ENCODE measurements at places on chromosomes 11 and 22.

GRCh38 chr11:120978701-120979100 lies 45.2 kb upstream of the TBCEL start:
- no peak for DNase-seq

DNA sequence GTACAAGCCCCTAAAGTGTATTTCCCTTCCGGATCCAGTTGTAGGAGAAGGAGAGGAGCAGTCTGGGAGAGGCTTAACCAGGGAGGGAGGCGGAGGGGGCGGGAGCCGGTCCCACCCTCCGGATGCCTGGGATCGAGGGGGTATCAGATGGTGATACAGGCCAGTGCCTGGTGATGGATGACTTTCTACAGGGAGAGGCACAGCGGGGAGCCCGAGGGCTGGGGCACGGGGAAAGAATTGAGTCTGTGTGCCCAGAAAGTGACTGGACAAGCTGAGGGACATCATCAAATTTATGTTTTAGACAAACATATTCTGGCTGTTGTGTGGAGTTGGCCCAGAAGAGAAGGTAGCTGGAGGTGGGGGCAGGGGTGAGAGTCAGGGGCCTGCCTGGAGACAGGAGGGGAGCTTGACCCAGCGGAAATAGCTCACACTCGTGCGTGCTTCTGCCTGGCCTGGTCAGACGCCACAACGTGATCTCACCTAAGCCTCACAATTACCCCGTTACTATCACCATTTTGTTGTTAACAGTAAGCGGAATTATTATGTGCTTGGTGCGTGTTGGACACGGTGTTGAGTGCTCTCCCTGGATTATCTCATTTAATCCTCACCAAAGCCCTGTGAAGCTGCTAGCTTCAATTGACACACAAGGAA lies 42.4 kb downstream of the AMPD3 start:
- DNase-seq: no peak

DNA sequence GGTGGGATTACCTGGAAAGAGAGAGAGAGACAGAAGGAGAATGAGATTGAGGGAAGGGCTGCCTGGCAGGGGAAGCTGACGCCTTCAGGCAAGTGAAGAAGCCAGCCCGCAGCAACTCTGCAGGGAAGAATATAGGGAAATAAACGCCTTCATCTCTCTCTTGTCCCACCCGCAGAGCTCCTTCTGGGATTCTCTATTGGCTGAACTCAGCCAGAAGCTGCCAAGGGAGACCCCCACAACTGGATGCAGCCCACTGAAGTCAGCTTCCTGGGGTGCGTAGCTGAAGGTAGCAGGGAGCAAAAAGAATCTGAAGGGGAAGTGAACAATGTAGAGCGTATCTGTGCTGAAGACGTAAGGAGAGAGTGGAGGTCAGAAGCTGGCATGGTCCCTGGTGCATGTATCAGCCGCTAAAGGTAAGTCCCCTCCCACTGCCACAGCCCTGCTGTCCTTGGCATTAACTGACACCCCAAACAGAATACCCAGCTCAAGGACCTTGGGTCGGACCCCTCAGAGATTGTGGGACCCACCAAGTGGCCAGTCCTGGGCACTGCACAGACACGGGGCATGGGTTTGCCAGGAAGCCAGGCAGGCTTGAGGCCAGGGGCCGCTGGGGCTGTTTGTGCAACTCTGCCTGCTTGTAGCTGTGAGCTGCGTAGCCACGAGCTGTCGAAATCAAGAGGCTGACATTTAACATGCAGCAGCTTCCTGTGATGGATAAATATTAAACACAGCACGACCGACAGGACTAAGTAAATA lies 469.9 kb downstream of the MN1 start:
- DNase-seq: no peak

GRCh38 chr11:110565357-110566336 lies 135.9 kb downstream of the FDX1 start:
- DNase-seq: no peak

GRCh38 chr11:21896746-21897602 lies 295.9 kb upstream of the ANO5 start:
- DNase-seq: no peak

DNA sequence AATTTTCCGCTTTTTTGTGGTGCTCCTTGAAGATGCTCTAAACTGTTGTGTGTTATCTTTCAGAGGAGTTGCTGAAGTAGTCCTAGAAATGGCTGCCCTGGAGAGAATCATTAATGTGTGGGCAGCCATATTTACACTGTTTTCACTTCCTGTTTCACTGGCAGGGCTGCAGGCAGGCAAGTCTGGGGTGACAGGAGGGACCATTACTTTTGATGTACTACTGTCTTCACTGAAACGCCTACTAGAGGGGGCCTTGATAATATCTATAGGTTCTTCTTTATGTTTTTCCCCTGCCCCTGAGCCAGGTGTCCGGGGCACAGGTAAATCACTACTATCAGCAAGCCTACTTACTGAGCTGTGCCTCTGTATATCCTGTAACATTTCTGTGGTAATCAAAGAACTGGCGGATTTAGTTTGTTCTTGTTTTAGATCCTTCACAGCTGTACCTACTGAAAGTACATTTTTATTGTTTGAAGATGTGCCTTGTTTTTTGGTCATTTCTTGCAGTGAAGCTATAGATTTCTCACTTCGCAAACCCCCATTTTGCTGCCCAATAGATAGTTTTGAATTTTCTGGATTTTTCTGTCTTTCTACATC lies 39.7 kb downstream of the ACAT1 start:
- DNase-seq: no peak

GRCh38 chr11:11265994-11266606 lies 87.0 kb downstream of the CSNK2A3 start:
- DNase-seq: no peak

- no peak for DNase-seq
Measured at GRCh38 chr11:88597387-88597786, 259.9 kb upstream of the CTSC start.

DNA sequence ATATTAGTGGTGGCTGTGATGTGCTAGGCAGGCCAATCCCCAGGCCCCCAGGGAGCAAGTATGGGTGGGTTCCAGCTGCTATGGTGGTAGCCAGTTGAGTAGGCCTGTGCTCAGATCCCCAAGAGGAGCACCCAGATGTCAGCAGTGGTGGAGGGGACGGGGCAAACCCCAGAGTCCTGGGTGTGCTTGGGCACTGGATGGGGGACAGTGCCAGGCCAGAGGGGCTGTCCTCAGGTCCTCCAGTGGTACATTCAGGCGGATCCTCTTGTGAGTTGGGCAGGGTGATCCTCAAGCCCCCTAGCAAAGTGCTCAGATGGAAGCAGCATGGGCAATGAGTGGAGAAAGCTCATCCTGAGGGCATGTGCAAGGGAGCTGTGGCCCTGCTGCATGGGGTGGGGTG lies 26.0 kb downstream of the CFAP300 start:
- DNase-seq: no peak

DNA sequence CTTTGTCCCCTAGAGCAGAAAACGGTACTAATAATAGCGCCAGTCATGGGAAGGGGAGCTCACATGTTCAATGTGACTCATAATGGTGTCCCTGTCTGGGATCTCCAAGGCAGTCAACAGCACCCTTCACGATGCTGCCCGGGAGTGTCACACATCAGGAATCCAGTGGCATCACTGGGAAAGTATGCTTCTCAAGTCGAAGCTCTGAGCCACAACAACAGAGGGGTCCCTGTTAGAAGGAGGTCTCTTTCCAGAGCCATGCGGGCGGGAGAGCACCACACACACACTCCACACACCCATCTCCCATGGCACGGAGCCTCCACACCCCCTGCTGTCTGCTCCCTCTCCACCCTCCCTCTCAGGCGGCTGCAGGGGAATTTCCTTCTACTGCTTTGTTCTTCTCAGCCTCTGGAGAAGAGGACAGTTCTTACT lies 119.7 kb downstream of the ETS1 start:
- DNase-seq: no peak

DNA sequence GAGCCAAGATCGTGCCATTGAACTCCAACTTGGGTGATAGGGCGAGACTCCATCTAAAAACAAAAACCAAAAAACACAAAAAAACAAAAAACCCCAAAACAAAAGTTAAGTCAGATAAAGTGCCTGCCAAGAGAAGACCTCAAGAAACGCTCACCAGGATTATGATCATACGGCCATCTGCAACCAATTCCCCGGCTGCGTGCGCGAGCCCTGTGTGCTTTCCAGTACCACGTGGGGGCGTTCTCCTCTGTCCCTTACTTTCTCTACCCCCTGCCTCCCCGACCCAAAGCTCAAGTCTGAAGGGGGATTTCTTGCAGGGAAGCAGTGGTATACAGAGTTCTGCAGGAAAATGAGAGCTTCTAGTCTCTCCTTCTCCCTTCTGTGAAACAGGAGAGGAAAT lies 10.5 kb upstream of the RPS19BP1 start:
- no peak for DNase-seq

- DNase-seq: no peak
Measured at GRCh38 chr11:72548463-72548862, 114.1 kb upstream of the CLPB start.

GRCh38 chr11:100229086-100229485 lies 458.0 kb upstream of the ARHGAP42 start:
- no peak for DNase-seq

- no peak for DNase-seq
Measured at GRCh38 chr11:70894566-70895365, 357.6 kb downstream of the SHANK2 start.

DNA sequence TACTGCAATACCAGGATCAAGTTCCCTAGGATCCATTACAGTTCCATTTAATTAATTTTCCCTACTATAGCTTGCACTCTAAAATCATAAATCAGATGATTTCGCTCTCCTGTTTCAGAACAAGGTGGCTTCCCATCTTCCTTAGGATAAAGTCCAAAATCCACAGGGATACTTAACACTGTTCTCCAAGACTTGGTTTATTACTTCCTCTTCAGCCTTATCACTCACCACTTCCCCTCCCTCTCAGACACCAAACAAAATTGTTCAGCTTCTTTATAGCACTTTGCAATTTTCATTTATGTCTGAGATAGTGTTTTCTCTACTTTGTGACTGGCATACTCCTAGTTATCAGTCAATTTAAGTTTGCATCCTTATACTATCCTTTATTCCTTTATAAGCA lies 124.6 kb downstream of the GRIA4 start:
- DNase-seq: no peak

DNA sequence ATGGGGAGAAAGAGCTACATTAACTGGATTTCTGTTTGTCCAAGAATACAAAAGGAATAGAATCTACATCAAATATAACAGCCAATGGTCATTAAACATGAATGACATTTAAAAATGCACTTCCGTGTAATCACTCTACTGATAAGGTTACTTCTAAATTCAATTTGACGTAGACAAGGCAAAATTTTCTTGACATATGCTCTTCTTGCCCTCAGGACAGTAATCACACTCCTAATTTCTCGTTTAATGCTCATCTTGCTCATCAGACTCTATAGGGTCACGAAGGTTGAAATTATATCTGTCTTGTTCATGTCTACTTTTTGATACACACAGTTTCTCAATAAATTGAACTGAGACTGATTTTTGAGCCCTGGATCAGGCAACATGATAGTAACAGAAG lies 58.4 kb downstream of the NARS2 start:
- DNase-seq: no peak

DNA sequence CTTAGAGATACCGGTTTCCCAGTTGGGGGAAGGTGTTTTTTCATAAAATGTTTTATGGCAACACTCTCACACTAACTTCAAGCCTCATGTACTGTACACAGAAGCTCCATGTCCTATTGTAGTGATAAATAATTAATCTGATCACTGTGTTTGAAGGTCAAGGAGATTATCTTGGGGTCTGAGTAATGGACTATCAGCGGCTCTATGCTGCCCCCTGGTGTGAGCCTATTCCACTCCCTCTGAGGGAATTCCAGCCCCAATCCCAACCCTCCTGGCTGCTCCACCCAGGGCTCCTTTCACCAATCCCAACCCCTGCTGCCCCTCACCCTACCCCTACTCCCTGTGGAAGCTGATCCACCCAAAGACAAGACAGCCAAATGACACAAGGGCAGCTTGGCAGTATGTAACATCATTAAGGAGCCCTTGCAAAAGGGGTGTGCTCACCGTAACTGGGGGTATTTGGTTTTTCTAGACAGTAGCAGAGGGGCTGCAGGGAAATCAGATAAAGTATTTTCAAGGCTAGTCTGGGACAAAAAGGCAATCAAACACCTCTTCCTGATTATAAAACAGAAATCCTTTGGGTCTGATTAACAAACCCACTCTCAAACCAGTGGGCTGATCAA lies 22.3 kb downstream of the HPS4 start:
- DNase-seq: no peak

GRCh38 chr11:80519596-80520506 lies 1079.0 kb upstream of the TENM4 start:
- no peak for DNase-seq

DNA sequence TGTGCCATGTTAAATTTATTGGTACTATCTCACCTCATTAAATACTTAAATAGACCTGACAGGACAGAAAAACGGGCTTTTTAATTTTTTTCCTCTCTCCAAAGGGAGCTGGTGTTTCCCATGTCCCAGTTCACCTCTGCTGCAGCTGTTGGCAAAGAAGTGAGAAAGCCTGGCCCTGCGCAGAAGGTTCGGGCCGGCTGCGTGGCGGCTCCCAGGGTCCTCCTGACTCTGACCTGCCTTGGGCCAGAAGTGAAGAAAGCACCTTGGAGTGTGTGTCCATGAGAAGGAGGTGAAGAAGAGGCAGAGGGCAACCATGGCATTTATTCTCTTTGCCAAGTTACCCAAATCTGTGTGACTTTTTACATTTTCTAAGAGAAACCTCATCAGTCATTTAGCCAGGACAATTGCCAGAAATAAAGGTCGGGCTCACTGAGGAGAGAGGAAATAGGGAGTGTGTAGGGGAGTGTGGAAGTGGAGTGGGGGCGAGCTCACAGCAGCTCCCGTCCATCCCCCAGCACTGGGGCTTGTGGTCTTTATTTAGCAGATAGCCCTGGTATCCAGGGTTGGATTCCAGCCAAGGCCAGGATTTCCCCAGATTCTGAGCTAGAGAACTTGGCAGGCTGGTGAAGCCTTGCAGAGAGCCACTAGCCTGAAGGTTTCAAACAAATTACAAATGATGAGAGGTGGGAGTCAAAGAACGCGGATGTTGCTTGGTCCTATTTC lies 102.4 kb upstream of the CADM1 start:
- no peak for DNase-seq

DNA sequence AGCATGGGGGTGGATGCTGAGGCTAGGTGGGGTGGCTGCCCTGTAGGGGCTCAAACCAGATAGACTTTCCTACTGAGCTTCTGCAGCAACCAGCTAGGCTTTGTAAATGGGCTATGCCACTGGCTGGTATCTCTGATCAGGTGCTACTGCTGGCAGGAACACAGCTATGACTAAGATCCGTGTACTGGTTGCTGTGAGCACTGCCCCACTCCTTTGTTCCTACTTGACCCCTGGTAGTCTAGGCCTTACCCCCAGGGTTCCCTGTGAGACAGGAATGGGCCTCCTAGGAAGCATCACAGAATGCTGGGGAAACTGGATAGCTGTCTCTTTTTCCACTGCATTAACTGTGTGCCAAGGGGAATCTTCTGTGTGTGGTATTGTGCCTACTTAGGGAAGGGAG lies 58.4 kb upstream of the GAB2 start:
- no peak for DNase-seq

GRCh38 chr22:37973271-37974170 lies 10.8 kb downstream of the SOX10 start:
- DNase-seq: no peak

- DNase-seq: peak; percentile 73
Measured at GRCh38 chr11:798093-798713, at the start of gene SLC25A22. TSS of gene SLC25A22 (minus strand) at chr11:798281. CDS start at chr11:795006, 3,275 bp downstream.

- DNase-seq: no peak
Measured at GRCh38 chr11:1167256-1167655, 9.5 kb downstream of the MUC5AC start.
